ENCODE measurements at places on chromosomes 5 and 9.

- DNase-seq = no peak
Observed at GRCh38 chr5:32984851-32985610, 273.9 kb downstream of the NPR3 start.

- DNase-seq = no peak
Observed at GRCh38 chr5:99706160-99706559, 777.4 kb upstream of the CHD1 start.

GRCh38 chr5:945691-946551, 53.2 kb downstream of the TRIP13 start:
- DNase-seq = no peak

DNA sequence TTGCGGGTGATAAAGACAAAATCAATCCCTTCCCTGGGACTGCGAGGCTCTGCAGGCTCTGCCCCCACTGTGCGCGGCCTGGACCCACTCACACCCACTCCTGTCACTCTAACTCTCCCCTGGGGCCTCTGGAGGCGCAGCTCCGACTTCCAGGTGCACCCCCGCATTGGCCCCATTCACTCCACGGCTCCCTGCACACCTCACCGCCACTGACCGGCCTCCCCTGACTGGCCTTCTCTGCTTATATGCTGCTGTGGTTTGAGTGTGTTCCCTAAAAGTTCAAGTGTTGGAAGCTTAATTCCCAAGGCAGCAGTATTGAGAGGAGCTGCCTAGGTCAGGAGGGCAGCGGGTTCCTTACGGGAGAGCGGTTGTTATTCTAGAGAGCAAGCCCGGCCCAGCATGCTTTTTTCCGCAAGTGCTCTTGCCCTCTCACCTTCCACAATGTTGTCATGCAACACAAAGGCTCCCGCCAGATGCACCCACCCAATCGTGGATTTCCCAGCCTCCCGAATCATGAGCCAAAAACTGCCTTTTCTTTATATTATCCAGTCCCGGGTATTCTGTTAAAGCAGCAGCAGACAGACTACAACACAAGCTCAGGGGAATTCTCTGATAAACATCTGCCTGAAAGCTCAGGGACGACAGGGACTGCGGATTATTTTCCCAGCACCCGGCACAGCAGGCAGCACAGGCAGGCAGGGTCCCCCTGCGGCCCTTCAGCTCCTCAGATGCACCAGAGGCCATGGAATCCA, 73.5 kb upstream of the LRRTM2 start:
- DNase-seq = no peak

DNA sequence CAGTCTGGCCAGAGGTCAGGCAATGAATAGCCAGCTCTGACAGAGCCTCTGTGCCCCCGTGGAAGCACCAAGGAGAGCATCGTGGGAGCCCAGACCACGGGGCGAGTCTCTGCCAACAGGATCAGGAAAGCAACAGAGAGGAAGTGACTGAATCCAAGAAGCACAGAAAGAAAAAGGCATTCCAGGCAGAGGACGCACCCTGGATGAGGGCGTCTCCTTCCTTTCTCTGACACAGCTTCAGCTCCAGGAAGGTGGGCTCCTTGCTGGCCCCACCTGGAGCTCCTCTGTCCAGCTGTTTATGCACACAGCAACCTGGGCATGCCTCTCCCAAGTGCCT, 16.6 kb downstream of the HK3 start:
- no peak for DNase-seq

- no peak for DNase-seq
Observed at GRCh38 chr9:33136721-33137670, 30.1 kb downstream of the B4GALT1 start.

GRCh38 chr9:127785933-127786772, at the start of gene CDK9:
TSS of gene CDK9 (plus strand) at chr9:127786034. CDS start at chr9:127786149, 115 bp downstream.
- peak; percentile 92 for DNase-seq

DNA sequence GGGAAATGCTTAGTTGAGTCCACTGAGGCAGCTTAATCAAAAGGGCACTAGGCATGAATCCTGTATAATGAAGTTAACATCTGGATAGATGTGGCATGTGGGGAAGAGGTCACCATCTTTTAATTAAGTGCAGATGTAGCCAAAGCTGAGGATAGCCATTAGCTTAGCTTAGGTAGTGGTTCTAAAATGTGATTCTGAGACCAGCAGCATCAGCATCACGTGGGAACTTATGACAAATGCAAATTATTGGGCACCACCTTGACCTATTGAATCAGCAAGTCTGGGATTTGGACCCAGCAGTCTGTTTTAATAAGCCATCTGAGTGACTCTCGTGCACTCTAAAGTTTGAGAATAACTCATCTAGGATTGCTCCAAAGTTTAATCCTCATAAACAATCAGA, 63.8 kb downstream of the SNCAIP start:
- no peak for DNase-seq

GRCh38 chr9:107744873-107745272, 255.3 kb upstream of the KLF4 start:
- no peak for DNase-seq

GRCh38 chr9:114433086-114433485, 45.3 kb upstream of the AKNA start:
- no peak for DNase-seq

GRCh38 chr9:14131356-14132088, 182.4 kb downstream of the NFIB start:
- DNase-seq = no peak

- DNase-seq = no peak
Observed at GRCh38 chr5:168291964-168292785, 730 bp downstream of the WWC1 start.

- no peak for DNase-seq
Observed at GRCh38 chr5:90037646-90038045, 371.9 kb downstream of the CETN3 start.

GRCh38 chr5:139262742-139263445, 30.6 kb upstream of the MATR3 start:
- DNase-seq = peak; percentile 63

GRCh38 chr5:109291090-109291489, 118.7 kb downstream of the PJA2 start:
- no peak for DNase-seq

DNA sequence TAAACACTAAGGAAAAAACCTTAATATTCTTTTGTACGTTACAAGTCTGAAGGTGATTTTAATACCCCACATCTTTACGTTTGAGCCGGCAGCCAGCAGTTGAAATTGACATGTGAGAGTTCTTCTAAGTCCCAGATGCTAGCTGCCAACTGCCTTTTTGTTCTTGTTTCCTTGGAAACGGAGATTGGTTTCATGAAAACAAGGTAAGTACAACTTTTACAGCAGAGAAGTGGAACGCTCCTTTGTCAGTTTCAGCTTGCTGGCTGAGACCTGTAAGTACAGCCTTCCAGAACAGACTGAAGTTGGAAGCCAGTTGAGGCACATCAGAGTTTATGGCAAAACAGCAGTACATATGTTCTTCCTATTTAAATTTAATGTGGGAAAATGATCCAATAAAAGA, 1018.4 kb upstream of the ARRDC3 start:
- no peak for DNase-seq

- DNase-seq = no peak
Observed at GRCh38 chr9:104856413-104856941, 71.5 kb downstream of the ABCA1 start.

DNA sequence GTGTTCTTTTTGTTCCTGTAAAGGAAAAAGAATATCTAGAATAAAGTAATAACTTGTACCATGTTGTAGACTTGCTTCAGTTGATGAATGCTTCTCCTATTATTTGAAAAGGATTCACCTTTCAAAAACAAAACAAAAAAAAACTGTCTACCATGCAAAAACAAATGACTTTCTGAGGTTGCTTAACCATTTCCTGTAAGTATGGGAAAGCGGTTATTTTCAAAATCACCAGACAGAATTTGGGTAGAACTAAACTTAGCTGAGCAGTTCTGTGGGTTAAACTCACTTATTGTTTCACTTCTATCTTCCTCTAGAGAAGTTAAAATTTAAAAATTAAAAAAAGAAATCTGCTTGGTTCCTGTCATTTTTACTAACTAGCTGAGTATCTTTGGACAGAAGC, 25.2 kb downstream of the LNPEP start:
- DNase-seq = no peak

GRCh38 chr9:6272229-6272598, 56.0 kb upstream of the TPD52L3 start:
- DNase-seq = no peak

DNA sequence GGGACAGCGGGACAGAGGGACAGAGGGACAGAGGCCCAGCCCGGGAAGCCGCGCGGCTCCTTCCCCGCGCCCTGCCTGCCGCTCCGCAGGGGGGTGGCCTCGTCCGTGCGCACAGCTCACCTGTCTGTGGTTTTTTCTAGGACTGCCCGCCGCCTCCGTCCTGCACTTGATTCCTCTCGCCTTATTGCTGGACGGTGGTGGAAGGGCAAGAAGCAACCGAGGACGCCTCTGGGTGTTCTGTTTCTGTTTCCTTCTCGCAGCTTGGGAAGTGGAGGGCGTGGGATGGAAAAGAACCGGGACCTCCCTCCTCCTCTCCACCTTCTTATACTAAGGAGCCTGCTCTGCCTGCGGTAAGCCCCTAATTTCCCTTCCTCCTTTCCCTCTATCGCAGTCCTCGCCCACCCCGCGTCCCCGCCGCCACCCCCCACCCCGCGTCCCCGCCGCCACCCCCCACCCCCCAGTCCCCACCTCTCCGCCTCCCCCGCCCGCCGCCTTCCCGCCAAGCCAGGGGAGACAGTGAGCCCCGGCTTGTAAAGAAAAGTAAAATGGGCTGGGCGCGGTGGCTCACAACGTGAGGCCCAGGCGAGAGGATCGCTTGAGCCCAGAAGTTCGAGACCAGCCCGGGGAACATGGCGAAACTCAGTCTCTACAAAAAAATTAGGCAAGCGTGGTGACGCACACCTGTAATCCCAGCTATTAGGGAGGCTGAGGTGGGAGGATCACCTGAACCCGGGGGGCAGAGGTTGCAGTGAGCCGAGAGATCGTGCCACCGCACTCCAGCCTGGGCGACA, 9.6 kb upstream of the FLT4 start:
- no peak for DNase-seq

- no peak for DNase-seq
Observed at GRCh38 chr9:125529107-125529506, 177.9 kb downstream of the MAPKAP1 start.

DNA sequence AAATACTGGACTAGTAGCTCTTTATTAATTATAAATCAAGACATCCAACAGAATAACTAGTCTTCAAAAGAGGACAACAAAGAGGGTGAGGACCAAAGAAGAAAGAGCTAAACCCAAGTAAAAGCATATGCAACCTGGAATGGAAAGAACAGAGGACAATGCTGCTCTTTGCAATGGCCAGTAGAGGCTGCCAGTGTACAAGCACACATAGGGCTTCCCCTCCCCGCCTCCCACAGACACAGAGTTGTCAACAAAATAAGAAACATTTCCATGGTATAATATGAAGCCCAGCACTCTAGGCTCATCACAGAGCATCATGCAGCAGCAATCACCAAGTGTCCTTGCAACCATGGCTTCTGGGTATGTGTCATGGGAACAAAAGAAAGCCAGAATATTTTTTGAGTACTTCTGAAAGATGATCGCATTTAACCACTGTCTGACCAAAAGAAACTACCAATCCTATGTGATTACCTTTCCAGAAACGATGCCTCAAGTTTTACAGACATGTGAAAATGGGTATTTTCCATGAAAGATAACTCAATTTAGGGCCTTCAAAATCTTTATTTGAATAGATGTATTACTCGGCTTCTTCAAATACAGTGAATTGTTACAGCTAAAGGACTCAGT, 58.1 kb downstream of the RFX3 start:
- DNase-seq = peak; percentile 29

- peak; percentile 31 for DNase-seq
Observed at GRCh38 chr9:75891277-75891741, 836 bp downstream of the PCSK5 start.

GRCh38 chr9:128503870-128504269, 649 bp upstream of the GLE1 start:
- no peak for DNase-seq

DNA sequence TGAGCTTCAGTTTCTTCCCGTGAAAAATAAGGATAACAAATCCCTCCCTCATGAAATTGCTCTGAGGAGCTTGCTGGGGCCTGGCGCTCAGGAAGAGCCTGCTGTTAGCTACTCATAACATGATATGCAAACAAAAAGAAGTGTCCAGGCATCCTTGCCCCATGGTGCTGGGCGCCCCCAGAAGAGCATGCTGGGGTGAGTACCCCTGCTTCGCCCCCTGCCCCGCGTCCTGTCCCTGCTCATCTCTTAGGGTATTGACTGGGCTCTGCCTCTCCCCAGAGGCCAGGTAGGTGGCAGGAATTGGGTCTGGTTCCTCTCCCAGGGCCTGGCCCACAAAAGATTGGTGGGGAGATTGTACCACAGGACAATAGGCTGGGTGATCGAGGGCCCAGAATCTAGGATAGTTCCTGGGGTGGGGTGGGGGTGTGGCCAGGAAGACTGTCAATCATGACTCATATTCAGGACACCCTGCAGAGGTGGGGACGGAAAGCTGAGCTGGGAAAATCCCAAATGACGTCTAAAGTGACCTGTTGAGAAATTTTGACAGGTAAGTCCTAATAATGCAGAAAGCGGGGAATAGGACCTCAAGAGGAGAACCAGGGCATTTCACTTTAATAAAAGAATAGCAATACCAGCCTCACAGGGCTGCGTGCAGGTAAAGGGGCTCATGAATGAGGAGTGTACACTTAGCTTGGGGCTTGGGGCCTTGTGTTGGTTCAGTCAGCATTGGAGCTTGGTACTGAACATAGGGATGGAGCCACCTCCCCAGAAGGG, 8.9 kb downstream of the PITX1 start:
- no peak for DNase-seq

DNA sequence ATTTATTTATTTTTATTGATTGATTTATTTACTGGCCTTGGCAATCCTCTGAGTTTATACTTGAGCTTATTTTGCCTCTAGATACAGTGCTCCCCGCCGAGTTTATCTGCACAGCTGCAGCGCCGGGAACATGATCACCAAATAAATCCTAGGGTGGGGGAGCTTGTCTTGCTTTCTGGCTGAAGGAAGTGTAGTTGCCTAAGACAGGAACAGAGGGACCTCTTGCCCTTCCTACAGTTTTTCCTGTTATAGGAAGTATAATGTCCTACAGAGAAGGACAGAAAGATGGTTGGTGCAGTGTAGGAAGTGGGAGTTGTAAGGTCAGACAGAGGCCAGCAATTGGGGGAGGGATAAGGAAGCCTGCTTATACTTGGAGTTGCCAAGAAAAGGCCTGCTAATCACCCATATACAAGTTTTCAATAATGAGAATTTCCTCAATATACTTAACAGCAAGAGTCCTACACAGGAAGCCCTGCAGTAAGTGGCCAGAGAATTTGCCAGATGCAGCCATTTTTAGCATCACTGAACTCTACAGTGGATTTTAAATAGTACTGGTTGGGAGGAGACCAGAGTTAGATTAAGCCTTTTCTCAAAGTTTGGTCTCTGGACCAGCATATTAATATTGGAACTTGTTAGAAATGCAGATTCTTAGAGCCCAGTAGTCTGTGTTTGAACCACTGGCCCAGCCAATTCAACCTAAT, 7.7 kb downstream of the AOPEP start:
- DNase-seq = no peak
